ENCODE measurements at places on chromosomes 16 and 17. TPM values are rescaled to one million over a fixed set of nuclear protein-coding genes. Genes with fewer than 3 reads are reported as not detected.

DNA sequence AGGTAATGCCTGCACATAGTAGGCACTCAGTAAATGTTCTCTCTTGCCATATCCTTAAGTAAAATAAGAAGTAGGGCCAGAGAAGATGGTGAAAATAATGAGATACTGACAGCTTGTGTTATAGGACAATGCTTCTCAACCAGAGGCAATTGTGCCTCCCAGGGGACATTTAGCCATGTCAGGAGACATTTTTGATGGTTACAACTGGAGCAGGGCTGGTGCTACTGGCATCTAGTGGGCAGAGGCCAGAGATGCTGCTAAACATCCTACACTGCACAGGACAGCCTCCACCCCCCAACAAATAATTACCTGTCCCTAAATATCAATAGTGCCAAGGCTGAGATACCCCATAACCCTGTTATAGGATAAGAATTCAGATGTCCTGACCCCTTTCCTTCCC is 1.7 kb downstream of the RAD51D start:
- H3K27ac ChIP-seq = no peak overlapping the region
- peaks cover 24% of the 10 kb centered on the region for H3K4me1 ChIP-seq
- H3K4me3 ChIP-seq = no peak overlapping the region
- H3K36me3 ChIP-seq = no peaks in the 10 kb centered on the region

GRCh38 chr16:86818671-86819532 is 240.6 kb downstream of the FOXL1 start:
- no peak for DNase-seq
- no peak overlapping the region for H3K27ac ChIP-seq
- no peaks in the 10 kb centered on the region for H3K36me3 ChIP-seq
- H3K4me1 ChIP-seq = no peaks in the 10 kb centered on the region
- no peak overlapping the region for H3K4me3 ChIP-seq

- no peak overlapping the region for H3K4me3 ChIP-seq
- H3K4me1 ChIP-seq = peaks cover 39% of the 10 kb centered on the region
- no peaks in the 10 kb centered on the region for H3K27me3 ChIP-seq
These were observed 90.4 kb upstream of the PLEKHM1 start for GRCh38 chr17:45580924-45581323.

- no peak overlapping the region for H3K27ac ChIP-seq
- no peak for DNase-seq
- no peak overlapping the region for H3K4me3 ChIP-seq
- H3K36me3 ChIP-seq = no peaks in the 10 kb centered on the region
These were observed 26.7 kb downstream of the CDK5RAP3 start for GRCh38 chr17:47997586-47997985.

DNA sequence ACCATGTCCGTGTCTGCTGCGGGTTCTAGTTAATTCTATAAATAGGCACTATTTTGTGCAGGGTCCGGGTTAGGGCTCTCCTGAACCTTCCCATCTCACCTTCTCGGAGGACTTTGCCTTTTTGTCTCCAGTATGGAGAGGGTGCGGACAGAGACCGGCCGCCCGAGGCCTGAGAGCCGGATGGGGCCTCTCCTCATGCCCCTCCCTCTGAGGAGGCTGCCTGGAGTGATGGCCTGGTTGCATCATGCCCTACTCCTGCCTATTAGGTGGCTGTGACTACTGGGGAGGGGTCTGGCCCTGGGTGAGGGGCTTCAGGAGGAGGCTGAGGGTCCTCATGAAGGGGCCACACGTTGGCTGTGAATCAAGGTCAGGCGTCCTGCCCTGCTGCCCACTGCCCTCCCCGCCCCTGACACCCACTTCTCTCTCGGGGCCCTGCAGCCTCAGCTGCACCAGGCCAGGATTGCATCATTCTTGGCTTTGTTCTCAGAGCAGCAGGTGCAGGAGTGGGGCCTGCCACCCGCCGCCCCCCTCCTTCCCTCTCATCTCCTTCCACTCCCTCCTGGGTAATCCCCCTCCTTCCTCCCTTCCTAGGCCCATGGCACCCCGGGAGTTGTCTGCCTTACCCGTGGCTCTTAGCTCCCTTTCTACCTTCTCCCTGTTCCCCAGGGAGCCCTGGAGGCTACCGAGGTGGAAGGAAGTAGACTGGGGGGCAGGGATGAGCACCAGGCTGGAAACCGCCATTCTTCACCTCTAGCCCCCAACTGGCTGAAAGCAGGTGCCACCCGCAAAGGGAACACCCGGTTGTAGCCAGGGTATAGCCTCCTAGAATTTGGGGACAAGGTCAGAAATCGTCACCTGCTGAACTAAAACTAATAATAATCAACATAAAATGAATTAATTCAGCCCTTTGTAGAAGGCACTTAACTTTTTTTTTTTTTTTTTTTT is 12.7 kb upstream of the ARHGAP23 start:
- DNase-seq = no peak
- H3K27me3 ChIP-seq = peaks cover 12% of the 10 kb centered on the region
- H3K4me3 ChIP-seq = no peak overlapping the region
- H3K4me1 ChIP-seq = peaks cover 9% of the 10 kb centered on the region
- no peak overlapping the region for H3K27ac ChIP-seq

CSH1 gene
- not detected for total RNA-seq

CAMKK1 gene
- 3.5 TPM for total RNA-seq

ABCA3 gene
- total RNA-seq = 12.7 TPM

ENPP7 gene
- not detected for total RNA-seq

ABCA6 gene
- 0.53 TPM for total RNA-seq

DBF4B gene
- 8.1 TPM for total RNA-seq

GRCh38 chr17:34733333-34733732 is 154.0 kb downstream of the TMEM132E start:
- H3K27ac ChIP-seq = no peak overlapping the region
- no peaks in the 10 kb centered on the region for H3K36me3 ChIP-seq
- no peaks in the 10 kb centered on the region for H3K27me3 ChIP-seq
- H3K4me1 ChIP-seq = no peaks in the 10 kb centered on the region
- H3K4me3 ChIP-seq = no peak overlapping the region
- no peak for DNase-seq

C16orf89 gene
- not detected for total RNA-seq

GRCh38 chr17:77459018-77459755 is 318.4 kb downstream of the SEC14L1 start:
- H3K4me3 ChIP-seq = peak overlapping the region; percentile 94
- peak overlapping the region; percentile 73 for H3K27ac ChIP-seq
- H3K36me3 ChIP-seq = peaks cover 3% of the 10 kb centered on the region
- peaks cover 88% of the 10 kb centered on the region for H3K4me1 ChIP-seq

GRCh38 chr17:65402513-65403496 is 158.6 kb downstream of the AXIN2 start:
- H3K27ac ChIP-seq = no peak overlapping the region
- no peaks in the 10 kb centered on the region for H3K27me3 ChIP-seq
- H3K4me1 ChIP-seq = no peaks in the 10 kb centered on the region
- no peaks in the 10 kb centered on the region for H3K36me3 ChIP-seq

GRCh38 chr16:53511403-53512280 is 8.6 kb upstream of the AKTIP start:
- no peak overlapping the region for H3K4me3 ChIP-seq
- H3K4me1 ChIP-seq = peaks cover 31% of the 10 kb centered on the region
- no peak overlapping the region for H3K27ac ChIP-seq
- H3K27me3 ChIP-seq = no peaks in the 10 kb centered on the region
- no peaks in the 10 kb centered on the region for H3K36me3 ChIP-seq

- no peak overlapping the region for H3K27ac ChIP-seq
- H3K27me3 ChIP-seq = peaks cover 79% of the 10 kb centered on the region
- H3K4me3 ChIP-seq = no peak overlapping the region
- peaks cover 17% of the 10 kb centered on the region for H3K4me1 ChIP-seq
These were observed 25.4 kb upstream of the HOXB13 start for GRCh38 chr17:48753794-48754499.

CAPN15 gene
- 74.0 TPM for total RNA-seq

TTYH2 gene
- 40.5 TPM for total RNA-seq

DNA sequence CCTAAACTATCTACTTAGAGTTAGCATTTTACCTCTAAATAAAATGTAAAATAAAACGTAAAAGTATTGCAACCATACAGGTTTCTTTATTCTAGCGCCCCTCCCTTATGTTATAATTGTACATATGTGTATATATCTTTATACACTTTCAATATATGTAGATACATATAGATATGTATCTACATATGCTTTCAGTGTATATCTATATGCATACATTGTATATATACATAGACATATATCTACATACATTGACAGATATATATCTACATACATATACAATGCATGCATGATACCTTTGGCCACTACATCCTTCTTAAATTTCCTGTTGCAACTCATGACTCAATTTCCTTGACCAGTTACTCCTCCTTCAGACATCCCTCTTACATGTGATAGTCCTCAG is 16.7 kb downstream of the BPTF start:
- no peak overlapping the region for H3K4me3 ChIP-seq
- no peaks in the 10 kb centered on the region for H3K36me3 ChIP-seq
- no peaks in the 10 kb centered on the region for H3K27me3 ChIP-seq
- no peak overlapping the region for H3K27ac ChIP-seq
- peaks cover 61% of the 10 kb centered on the region for H3K4me1 ChIP-seq
- DNase-seq = no peak

DNA sequence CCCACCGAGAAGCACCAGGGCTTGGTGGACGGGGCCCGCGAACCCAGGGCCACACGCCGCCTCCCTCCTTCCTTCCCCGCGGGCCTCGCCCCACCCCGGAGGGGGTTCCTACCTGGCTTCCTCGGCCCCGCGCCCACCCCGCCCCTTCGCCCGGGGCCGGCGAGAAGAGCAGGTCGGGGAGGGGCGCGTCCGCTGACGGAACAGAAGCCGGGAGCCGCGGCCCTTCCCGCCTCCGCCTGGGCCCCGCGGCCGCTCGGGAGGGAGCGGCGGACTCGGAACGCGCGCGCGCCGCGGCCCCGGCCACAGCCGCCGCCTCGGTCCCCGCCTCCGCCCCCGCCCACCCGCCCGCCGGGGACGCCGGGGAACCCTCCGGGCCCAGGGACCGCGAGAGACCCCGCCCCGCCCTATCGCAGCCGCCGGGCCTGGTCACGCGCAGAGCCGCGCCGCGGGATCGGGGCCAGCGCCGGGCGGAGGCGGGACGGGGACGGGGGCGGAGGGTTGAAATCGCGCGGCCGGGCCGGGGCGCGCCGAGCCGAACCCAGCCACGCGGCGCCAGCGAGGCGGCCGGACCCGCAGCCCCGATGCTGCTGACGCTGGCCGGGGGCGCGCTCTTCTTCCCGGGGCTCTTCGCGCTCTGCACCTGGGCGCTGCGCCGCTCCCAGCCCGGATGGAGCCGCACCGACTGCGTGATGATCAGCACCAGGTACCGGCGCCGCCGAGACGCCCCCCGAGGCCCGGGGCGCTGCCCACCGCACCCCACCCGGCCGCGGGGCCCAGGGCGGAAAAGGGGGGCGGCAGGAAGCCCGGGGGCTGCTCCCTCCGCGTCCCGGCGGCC is at the start of gene TLCD3A:
Gene TLCD3A, plus strand, starts transcription at position 530 of the 835 bp plus-strand sequence. Its CDS starts 52 bp downstream, at position 582.
- peak within 1 kb of the TSS; percentile 46 for H3K4me3 ChIP-seq
- H3K27me3 ChIP-seq = no peaks in the 10 kb centered on the region
- H3K27ac ChIP-seq = no peak within 1 kb of the TSS

GRCh38 chr17:46166692-46167249 is 26.5 kb downstream of the KANSL1 start:
- no peaks in the 10 kb centered on the region for H3K27me3 ChIP-seq
- no peak overlapping the region for H3K27ac ChIP-seq
- DNase-seq = no peak

PPP1R1B gene
- total RNA-seq = not detected

DNA sequence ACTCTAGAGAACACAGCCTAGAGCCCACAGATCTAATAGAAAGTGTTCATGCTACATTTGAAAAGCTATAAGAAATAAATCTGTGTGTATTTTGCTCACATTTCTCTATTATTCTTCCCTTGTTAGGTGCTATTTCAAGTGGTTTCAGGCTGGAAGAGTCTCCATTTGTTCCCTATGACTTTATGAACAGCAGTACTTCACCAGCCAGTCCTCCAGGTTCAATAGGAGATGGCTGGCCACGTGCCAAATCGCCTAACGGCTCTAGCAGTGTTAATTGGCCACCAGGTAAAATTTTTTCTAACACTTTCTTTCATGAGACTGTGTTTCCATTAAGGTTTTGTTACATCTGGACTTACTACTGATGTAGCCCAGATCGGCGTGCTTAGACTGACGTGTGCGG is 30.7 kb upstream of the SLC5A11 start:
- H3K27me3 ChIP-seq = no peaks in the 10 kb centered on the region
- peaks cover 61% of the 10 kb centered on the region for H3K36me3 ChIP-seq
- no peaks in the 10 kb centered on the region for H3K4me1 ChIP-seq
- H3K4me3 ChIP-seq = no peak overlapping the region

ZPBP2 gene
- 1.2 TPM for total RNA-seq

GRCh38 chr17:7989781-7990655 is 12.4 kb upstream of the GUCY2D start:
- no peaks in the 10 kb centered on the region for H3K36me3 ChIP-seq
- peak overlapping the region; percentile 35 for H3K27ac ChIP-seq
- peaks cover 16% of the 10 kb centered on the region for H3K4me1 ChIP-seq
- peak; percentile 85 for DNase-seq
- no peaks in the 10 kb centered on the region for H3K27me3 ChIP-seq

MNT gene
- total RNA-seq = 45.0 TPM

DNA sequence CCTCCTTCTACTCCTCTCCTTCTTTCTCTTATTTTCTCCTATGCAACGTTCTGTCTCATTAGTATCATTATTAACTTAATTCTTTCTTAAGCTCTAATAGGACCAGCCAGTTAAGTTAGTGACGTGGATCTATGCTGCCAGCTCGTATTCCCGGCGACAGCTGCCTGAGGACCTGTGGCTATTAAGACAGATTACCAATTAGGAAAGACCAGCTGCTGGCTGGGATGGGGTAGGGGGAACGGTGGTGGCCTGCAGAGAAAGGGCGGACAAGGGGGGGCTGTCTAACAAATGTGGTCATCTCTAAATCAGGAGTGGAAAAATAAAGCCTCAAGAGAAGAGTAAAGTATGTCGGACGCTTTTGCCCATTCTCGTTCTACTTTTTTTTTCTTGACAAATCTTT is 770 bp upstream of the MYH3 start:
- DNase-seq = no peak
- no peak overlapping the region for H3K4me3 ChIP-seq
- no peaks in the 10 kb centered on the region for H3K27me3 ChIP-seq
- no peaks in the 10 kb centered on the region for H3K36me3 ChIP-seq
- H3K4me1 ChIP-seq = no peaks in the 10 kb centered on the region
- H3K27ac ChIP-seq = no peak overlapping the region

- H3K27ac ChIP-seq = no peak overlapping the region
- H3K4me3 ChIP-seq = no peak overlapping the region
- H3K36me3 ChIP-seq = no peaks in the 10 kb centered on the region
- DNase-seq = peak; percentile 19
- no peaks in the 10 kb centered on the region for H3K4me1 ChIP-seq
These were observed 28.7 kb upstream of the GAS7 start for GRCh38 chr17:10226930-10227695.

PLXDC1 gene
- total RNA-seq = 16.4 TPM

GRCh38 chr17:30084788-30085187 is 31.8 kb upstream of the NSRP1 start:
- H3K36me3 ChIP-seq = no peaks in the 10 kb centered on the region
- no peak overlapping the region for H3K4me3 ChIP-seq
- no peak overlapping the region for H3K27ac ChIP-seq

GRCh38 chr17:58394534-58395223 is 22.7 kb downstream of the RNF43 start:
- no peaks in the 10 kb centered on the region for H3K27me3 ChIP-seq
- H3K4me1 ChIP-seq = no peaks in the 10 kb centered on the region
- H3K36me3 ChIP-seq = no peaks in the 10 kb centered on the region
- no peak overlapping the region for H3K4me3 ChIP-seq

HIC1 gene
- 5.2 TPM for total RNA-seq

GRCh38 chr16:1809281-1809801 is 15.8 kb upstream of the IGFALS start:
- H3K27ac ChIP-seq = no peak overlapping the region
- DNase-seq = no peak
- no peaks in the 10 kb centered on the region for H3K4me1 ChIP-seq
- no peaks in the 10 kb centered on the region for H3K27me3 ChIP-seq
- H3K36me3 ChIP-seq = peaks cover 36% of the 10 kb centered on the region

Data from CD4-positive, alpha-beta memory T cell (primary cell).